ENCODE measurements at places on chromosomes 4 and X.

GRCh38 chrX:131543774-131544173 lies at the start of gene OR13H1:
Gene OR13H1 (plus strand): TSS chrX:131544074. CDS start chrX:131544074, 0 bp downstream.
- DNase-seq, result no peak

GRCh38 chrX:44343412-44344141 lies at the start of gene EFHC2:
Gene EFHC2 (minus strand): TSS chrX:44343672. CDS start chrX:44343588, 84 bp downstream.
- DNase-seq, result no peak

DNA sequence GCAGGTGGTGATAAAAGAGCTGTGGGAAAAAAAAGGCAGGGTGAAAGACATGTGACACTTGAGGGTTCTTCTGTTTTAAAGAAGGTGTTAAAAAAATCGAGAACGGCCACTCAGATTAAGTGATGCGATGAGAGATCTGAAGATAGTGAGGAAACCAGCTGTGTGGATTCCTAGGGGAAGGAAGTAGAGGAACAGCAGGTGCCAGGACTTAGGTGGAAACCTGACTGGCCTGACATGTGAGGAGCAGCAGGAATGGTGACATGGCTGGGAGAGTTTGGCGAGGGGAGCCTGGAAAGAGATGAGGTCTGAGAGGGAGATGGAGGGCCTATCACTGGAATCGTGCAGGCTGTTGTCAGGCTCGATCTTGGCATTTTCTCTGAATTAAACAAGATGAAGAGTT lies 55.5 kb downstream of the BMPR1B start:
- DNase-seq, result no peak

DNA sequence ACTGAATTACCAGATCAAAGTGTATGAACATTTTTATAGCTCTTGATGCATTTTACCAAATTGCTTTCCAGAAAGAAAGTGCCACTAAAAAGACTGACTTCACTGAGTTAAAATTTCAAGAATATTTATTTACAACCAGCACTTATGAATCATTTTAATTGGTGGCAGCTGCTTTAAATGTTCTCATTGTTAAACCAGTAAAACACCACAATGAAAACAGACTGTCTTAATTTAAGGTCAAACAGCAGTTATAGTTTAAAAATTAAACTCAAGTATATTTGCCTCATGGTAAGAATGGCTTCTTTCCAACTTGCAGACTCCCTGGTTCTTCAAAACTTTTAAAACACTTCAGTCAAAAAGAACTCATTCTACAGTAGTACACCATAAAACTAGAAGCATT lies 36.9 kb downstream of the AMMECR1 start:
- DNase-seq, result no peak

DNA sequence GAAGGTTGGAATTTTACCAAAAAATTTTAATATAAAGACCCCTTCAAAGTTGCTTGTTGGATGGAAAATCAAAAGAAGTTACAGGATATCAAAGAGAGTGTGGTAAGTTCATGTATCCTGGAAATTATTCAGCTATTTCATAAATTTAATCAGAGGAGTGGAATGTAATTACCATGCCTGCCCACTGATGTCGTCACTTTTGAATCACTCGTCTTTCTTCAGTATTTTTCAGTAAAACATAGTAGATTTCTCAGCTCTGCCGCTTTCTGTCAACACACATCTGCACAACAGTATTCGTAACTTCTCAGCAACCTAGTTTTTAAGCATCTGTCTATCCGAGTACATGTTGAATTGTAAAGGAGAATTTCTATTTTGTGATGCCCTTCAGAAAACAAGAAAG lies 2163.0 kb upstream of the AGA start:
- no peak for DNase-seq

DNA sequence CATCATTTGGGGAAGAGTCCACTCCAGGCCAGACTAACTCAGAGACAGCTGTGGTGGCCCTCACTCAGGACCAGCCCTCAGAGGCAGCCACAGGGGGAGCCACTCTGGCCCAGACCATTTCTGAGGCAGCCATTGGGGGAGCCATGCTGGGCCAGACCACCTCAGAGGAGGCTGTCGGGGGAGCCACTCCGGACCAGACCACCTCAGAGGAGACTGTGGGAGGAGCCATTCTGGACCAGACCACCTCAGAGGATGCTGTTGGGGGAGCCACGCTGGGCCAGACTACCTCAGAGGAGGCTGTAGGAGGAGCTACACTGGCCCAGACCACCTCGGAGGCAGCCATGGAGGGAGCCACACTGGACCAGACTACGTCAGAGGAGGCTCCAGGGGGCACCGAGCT lies 3.3 kb upstream of the ERAS start:
- no peak for DNase-seq

DNA sequence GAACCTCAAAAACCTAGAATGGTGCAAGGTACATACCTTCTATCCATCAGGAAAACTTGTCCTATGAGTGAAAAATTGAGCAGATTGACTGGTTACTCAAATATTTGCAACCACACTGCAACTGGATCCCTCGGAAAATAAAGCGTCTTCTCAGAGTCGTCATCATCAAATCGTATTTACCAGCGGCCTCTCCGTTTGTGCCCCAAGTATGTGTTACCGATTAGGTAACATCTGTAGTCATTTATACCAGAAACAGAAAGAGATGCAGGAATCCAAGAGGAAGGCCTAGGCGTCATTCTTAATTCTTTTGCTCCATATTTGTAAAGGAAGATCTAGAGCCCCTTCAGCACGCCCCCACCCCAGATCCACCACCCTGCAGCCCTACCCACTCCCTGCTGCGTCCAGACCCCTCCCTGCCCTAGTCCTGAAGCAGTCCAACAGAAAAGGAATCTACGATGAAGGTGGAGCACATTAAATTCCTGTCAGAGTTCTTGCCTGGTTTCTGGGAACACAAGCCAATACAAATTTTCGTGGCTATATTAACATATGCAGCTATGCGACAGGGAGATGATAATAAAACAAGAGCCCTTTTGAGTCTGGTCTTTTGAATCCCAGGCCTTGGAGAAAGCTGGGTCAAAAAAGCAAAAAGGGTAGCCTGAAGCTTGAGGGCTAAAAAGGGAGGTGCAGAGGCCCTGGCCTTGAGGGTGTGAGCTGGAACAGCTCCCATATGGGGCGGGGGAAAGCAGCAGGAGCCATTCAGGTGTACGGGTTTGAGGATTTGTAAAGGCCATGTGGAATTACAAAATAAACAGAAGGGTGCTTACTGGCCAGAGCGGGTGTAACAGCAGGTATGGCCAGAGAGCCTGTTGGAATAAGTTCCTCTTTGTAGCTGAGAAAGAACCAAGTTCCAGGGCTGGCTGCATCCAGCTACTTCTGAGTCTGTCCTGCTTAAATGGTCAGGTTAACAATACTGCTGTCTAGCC lies 77.0 kb downstream of the ZNF827 start:
- DNase-seq, result no peak

GRCh38 chr4:111556851-111557250 lies 588.4 kb upstream of the FAM241A start:
- DNase-seq, result no peak

DNA sequence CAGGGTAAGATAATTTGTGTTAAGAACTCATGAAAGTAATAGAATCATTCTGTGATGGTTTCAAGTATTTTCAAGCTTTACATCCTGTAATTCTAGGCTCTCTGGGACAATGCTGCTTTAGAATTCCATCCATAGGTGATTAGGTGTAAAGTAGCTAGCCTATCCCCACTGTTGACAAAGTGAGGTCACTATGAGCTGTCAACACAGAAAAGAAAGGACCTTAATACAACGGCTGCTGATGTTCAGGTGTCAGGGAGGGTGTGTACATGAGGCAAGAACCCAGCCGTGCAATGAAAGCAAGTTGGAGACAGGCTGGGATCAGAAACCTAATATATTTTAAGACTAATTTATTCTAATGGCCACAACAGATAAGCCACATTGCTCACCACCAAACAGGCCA lies 36.8 kb upstream of the SH3RF1 start:
- no peak for DNase-seq

- no peak for DNase-seq
Measured at GRCh38 chr4:24557026-24558025, 27.0 kb downstream of the DHX15 start.

- no peak for DNase-seq
Measured at GRCh38 chr4:55001538-55001937, 123.9 kb downstream of the KDR start.

- no peak for DNase-seq
Measured at GRCh38 chrX:153533091-153533490, 15.6 kb downstream of the ATP2B3 start.

- DNase-seq, result no peak
Measured at GRCh38 chr4:70000711-70001110, 4.9 kb downstream of the STATH start.

GRCh38 chr4:83010111-83010521 lies 507 bp downstream of the LIN54 start:
- no peak for DNase-seq
